ENCODE measurements at places on chromosomes 13 and 19. TPM values are rescaled to one million over a fixed set of nuclear protein-coding genes. Genes with fewer than 3 reads are reported as not detected.
A peak's percentile ranks its signal among the peaks of the same experiment; 100 is the strongest.

- no peak for DNase-seq
These were observed 1186.6 kb downstream of the DIAPH3 start for GRCh38 chr13:58977085-58977484.

GRCh38 chr13:84563611-84564010 is 681.3 kb upstream of the SLITRK1 start:
- DNase-seq = no peak

- DNase-seq = no peak
These were observed 196.5 kb upstream of the TSHZ3 start for GRCh38 chr19:31545777-31546176.

Gene CCDC169
- total RNA-seq = not detected

DNA sequence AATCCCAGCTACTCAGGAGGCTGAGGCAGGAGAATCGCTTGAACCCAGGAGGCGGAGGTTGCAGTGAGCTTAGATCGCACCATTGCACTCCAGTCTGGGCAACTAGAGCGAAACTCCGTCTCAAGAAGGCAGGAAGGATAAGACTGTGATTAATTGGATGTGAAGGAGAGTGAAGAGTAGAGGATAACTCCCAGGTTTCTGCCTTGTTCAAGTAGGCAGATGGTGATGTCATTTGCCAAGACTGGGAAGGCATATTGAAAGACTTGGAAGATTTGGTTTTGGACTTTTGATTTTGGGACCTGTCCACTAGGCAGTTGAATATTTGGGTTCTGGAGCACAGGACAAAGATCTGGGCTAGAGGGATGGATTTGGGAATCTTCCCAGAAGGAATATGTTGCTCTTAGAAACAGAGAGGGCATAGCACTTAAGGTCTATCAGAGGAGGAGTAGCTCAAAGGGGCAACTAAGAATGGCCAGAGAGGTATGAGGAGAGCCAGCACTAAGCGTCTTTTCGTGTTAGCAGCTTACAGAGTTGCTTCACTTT is 20.0 kb downstream of the GARRE1 start:
- no peak for DNase-seq

DNA sequence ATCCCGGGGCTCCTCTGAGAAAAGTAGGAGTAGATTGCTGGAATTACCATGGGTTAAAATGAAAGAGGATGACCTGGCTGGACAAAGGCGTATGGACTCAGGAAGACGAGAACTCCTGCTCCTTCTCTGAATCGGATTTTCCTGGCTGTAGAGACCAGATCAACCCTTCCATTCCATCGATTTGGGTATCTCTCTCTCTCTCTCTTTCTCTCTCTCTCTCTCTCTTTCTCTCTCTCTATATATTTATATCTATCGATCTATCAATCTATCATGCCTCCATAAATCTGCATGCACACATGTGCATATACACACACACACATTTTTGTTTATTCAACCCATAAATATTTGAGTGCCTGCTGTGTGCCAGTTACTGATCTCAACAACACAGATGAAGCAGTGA is 234.9 kb downstream of the LMO7 start:
- no peak for DNase-seq

Gene NUDT15
- 4.2 TPM for total RNA-seq

DNA sequence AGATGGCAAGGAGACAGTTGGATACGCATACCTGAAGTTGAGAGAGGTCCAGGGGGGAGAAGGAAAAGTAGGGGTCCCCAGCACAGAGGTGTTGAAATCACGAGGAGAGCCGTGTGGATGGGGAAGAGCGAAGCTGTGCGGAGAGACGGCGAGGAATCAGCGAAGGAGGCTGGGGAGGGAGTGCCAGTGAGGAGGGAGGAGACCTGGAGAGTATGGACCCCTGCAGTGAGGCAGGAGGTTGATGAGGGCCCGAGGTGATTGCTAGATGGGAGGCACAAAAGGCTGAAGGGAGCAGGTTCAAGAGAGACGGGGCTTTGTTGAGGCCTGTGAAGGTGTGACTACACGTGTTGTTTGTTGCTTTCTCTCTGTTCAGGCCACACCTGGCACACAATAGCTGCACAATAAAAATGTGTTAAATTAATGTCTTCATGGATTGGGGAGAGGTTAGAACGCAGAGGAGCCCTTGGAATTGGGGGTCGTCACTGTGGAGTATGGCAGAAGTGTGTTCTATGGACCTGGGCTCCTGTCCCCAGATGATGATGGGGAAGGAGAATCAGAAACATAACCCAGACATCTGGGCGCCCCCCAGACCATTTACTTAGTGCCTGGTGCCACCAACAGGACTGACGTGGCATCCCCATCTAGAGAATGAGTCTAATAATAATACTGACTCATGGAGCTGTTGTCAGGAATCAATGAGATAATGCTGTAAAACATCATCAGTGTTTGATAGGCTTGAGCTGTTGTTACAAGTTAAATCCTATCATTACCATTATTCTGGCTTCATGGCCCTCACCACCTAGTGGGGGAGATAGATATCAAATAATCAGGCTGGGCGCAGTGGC is 137.5 kb downstream of the SIPA1L3 start:
- peak; percentile 48 for DNase-seq

Gene CEBPG
- 23.4 TPM for total RNA-seq

DNA sequence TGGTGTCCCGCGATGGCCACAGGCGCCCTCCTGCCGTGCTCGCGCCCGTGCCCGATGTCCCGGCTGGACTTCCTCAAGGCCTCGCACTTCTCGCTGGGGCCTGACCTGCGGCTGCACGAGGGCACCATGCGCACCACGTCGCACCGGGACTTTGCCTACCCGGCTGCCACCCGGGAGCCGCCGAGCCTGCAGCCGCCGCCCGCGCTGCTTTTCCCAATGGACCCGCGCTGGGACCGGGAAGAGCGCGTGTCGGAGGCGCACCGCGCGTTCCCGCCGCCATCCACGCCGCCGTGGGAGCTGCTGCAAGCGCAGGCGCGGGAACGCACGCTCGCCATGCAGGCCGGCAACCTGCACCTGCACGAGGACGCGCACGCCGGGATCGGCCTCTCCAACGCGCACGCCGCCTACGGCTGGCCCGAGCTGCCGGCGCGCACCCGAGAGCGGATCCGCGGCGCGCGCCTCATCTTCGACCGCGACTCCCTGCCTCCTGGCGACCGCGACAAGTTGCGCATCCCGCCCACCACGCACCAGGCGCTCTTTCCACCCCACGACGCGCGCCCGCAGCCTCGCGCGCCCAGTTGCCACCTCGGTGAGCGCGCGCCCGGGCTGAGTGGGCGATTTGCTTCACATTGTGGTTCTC is 12.1 kb upstream of the PEX11G start:
- DNase-seq = no peak

Gene PIP5K1C
- total RNA-seq = 46.7 TPM

DNA sequence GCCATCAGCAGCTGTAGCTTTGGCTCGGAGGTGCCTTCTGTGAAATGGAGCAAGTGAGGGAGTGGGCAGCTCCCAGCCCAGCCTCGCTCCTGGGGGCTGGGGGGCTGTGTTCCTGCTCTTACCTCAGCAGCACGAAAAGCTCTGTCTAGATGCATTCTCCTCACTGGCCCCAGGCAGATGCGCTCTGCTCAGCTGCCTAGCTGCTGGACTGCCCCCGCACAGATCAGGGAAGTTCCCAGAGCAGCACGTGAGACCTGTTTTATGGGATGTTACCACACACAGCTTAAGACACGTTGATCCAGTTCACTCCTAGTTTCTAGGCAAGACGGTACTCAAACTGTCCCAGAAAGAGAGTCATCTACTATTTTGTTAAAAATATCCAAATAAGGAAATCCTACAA is 13.6 kb downstream of the LCP1 start:
- DNase-seq = peak; percentile 69

DNA sequence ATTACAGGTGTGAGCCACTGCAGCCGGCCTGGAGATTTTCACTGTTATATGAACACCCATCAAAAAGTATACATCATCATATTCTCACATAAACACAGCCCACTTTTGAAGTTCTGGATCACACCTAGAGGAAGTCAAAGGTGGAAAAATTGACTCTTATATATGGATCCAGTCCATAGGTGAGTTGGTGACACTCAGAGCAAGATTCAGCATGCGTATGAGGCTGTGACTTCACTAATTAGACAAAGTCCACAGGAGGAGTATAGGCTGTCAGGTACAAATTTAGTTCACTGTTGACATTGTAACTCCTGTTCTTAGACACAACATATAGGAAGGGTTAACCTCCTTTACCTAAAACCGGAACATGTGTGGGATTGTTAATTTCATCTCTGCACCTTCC is 31.4 kb upstream of the ZNF254 start:
- no peak for DNase-seq

Gene RASIP1
- not detected for total RNA-seq

DNA sequence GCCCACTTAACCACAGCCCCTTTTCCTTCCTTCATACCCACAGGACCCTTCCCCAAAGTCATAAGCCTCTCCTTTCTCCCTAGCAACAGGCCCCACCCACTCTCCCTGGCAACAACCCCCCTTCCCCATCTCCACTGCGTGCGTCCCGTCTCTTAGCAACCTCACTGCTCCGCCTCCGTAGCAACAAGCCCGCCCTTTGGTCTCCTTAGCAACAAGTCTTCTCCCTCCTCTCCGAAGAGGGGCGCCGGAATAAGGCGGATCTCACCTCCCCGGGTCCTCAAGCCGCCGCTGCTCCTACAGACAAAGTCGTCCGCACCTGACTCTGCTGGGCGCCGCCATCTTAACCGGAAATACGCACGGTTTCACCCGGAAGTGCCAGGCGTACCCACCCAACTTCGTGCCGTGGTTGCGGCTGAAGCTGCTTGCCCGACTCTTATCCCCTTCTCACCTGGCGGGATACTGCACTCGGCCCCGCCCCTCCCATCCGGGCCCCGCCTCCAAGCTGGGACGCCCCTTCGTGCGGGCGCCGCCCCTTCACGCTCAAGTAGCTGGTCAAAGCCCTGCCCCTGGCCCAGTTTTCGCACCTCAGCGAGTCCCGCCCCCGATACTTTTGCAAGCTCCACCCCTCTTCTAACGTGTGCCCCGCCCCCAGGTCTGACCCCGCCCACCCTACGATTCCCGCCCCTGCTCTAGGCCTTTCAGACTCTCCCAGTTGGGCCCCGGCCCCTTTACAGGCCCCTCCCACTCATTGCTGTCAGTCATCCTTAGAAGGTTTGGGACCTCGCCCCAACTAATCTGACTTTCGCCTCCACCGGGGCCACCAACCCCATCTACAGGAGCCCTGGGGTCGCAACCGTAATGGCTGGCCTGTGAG is at the start of gene HSPBP1:
Gene HSPBP1 (minus strand): TSS at position 341 of the 874 bp plus-strand sequence. CDS start 502 bp downstream, outside the sequence.
- DNase-seq = peak; percentile 99

Gene IFNL1
- not detected for total RNA-seq

GRCh38 chr19:49098795-49099194 is 13.5 kb downstream of the SNRNP70 start:
- DNase-seq = no peak

DNA sequence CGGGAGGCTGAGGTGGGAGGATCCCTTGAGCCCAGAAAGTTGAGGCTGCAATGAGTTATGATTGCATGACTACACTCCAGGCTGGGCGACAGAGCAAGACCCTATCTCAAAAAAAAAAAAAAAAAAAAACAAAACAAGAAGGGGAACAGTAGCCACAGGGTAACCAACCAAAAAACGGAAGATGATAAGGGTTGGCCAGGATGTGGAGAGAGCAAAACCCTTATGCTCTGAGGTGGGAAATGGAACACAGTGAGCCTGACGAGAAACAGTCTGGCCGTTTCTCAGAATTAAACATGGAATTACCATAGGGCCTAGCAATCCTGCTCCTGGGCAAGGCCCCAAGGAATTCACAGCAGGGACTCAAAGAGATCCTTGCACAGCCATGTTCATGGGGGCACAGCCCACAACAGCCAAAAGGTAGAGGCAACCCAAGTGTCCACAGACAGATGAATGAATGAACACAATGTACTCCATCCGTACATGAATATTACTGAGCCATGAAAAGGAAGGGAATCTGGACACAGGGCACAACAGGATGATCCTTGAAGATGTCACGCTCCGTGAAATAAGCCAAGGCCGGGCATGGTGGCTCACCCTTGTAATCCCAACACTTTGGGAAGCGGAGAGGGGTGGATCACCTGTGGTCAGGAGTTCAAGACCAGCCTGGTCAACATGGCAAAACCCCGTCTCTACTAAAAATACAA is 11.3 kb downstream of the NMRK2 start:
- DNase-seq = no peak

Gene ZNF304
- total RNA-seq = 16.2 TPM

DNA sequence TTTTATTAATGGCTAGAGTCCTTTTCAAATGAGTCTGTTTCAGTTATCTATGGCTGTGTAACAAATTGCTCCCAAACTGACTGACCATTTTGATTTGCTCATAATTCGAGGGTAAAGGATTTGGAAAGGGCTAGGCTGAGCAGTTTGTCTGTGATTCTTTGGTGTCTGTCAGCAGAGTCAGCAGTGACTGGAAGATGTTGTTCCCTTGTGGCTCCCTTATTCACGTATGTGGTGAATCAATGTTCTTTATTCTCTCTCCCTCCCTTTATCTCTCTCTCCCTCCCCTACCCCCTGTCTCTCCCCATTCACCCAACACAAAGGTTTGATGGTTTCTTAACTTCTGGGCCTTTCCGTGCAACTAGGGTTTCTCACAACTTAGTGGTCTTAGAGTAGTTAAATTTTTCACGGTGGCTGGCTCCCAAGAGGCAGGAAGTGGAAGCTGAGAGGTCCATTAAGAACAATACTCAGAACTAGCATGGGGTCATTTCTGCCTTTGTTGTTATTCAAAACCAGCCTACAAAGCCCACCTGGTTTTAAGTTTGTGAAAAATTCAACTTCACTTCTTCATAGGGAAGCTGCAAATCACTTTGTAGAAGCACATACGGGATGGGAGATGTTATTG is 772.5 kb upstream of the SLITRK1 start:
- DNase-seq = no peak

Gene PGLYRP1
- total RNA-seq = not detected

DNA sequence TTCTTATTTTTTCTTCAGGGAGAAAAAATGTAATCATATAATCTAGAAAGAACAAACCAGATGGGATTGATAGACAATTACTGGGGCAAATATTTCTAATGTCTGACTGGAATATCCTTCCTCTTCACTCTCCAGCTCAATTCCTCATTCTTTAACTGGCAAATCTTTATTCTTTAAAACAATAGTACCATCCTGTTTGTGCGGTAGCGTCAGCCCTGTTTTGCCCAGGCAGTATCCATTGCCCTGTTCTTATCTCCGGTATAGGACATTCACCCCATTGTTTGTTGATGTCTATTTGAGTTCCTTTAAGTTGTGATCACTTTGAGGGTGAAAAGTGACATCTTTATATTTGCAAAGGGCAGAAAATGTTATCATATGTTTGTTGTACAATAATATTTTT is 185.4 kb downstream of the POSTN start:
- no peak for DNase-seq

- no peak for DNase-seq
These were observed 11.6 kb downstream of the PARP4 start for GRCh38 chr13:24500977-24501376.

All from B cell (primary cell).